ENCODE measurements at places on chromosomes 1 and 21.

GRCh38 chr1:15734296-15734695 is 1.8 kb upstream of the SLC25A34 start:
- DNase-seq = no peak

- DNase-seq = no peak
Observed at GRCh38 chr1:18724801-18725200, 94.2 kb downstream of the PAX7 start.

DNA sequence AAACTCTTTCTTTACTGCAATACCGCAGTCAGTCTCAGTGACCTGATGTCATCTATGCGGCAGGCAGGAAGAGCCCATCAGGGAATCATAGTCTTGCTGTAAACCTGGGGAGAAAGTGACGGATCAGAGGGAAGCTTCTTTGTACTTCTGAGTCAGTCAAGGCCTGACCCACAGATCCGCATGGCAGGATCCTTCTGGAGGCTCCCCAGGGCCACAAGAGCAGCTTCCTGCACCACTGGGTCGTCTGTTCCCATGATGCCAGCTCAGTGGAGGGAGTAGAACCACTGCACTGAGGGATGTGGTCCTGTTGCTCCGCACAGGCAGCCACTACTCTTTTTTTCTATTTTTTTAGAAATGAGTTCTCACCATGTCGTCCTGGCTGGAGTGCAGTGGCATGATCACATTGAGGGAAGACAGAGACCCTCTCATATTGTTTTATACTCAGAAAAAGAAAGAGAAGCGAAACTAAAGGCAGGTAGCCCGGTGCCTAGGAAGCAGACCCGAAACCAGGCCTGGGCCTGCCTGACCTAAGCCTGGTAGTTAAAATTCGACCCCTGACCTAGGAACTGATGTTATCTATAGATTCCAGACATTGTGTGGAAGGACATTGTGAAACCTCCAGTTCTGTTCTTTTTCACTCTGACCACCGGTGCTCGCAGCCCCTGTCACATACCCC is 6.3 kb upstream of the ERVH48-1 start:
- no peak for DNase-seq

GRCh38 chr1:159851407-159851806 is 11.1 kb downstream of the VSIG8 start:
- no peak for DNase-seq

DNA sequence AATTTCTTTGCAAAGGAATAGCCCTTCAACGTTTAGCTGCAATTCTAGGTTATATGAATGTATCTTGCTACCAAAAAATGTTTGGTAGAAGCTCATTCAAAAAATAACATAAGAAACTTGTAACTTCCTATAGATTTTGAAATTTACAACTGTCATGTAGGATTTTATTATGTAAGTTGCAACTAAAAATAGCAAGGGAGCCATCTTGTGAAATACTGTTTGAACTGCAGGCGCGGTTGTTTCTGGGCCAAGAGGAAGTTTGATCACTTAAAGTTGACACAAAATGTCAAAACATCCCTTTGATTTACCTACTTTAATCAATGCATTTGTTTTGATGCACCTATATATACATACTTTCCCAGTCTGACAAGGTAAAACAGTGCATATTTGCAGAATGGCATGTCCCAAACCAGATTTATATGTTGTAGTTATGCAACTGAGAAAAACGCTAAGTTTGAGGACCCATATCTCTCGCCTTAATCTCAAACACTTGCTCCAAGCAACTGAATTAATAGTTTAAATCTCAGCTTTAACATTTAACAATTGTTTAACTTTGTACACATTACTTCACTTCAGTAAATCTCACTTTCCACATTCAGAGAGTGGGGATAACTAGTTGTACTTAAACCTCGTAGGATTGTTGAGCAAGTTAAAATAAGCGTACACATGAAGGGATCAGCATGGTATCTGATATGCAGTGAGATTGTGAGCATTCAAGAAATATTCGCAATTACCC is 63.9 kb downstream of the KCNK2 start:
- no peak for DNase-seq

- DNase-seq = no peak
Observed at GRCh38 chr1:79110749-79111148, 104.2 kb upstream of the ADGRL4 start.

DNA sequence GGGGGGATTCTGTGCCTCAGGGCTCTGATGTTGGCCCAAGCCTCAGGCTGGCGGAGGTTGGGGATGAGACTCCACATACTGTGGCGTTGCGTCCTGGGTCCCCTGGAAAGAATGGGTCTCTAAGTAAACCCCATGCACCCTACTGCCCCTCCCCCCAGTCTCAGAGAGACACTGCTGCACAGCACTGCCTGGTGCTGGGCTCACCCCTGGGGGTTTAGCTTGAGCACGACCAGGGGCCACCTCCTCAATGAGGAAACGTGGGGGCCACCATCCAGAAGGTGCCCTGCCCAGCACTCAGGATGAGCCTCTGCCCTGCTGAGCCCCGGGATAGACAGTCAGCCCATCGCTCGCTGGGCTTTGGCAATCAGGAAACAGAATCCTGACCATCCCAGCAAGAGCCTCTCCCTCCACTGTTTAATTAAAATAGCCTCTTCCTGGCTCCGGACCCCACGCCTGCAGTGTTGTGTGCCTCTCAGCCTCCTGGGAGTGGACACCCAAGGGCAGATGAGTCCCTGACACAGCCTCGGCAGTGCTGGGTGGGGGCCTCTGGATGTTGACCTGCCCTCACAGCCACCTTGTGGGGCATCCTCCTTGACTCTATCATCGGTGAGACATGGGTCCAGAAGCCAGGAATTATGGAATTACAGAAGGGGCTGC is 3.5 kb upstream of the KRTAP10-4 start:
- DNase-seq = no peak

GRCh38 chr1:45409276-45409675 is 69.0 kb upstream of the MUTYH start:
- DNase-seq = no peak

DNA sequence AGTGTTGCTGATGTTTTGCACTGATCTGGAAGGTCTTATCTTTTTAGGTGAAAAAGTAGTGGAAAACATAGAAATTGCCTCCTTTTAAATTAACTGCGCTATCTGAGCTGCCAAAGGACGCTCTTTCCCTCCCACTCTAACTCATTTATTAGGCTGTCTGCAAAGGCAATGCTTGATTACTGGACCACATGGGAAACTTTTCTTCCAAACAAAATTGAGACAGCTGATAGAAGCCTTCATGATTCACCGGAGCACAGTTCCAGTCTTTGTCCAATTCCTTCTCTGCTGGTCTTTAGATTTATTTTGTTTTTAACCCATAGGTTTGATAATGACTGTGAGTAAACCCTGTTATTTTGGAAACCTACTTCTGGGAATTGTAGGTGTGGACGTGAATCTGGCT is 93.0 kb upstream of the RAVER2 start:
- no peak for DNase-seq

DNA sequence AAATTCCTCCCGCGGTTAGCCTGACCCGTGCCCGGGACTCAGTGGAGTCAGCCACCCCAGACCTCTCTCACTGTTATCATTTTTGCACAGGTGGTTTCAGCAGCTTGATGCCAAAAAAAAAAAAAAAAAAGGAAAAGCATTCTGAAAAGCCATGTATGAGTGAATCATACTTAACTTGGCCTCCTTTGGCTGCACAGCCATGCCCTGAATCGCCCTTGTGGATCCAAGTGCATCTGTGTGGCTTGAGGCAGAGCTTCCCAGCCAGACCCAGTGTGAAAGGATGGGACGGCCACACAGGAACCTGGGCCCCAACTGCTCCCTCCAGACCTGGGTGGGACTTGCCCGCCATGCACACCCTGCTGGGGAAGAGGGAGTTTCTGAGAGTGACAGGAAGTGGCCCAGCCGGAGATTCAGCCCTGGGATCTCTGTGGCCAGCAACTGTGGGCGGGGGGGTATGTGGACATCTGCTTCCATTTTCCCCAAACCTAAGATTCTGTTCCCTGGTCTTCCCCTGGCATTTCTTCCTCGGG is 8.6 kb downstream of the YBEY start:
- no peak for DNase-seq

GRCh38 chr1:79859212-79859948 is 852.9 kb upstream of the ADGRL4 start:
- DNase-seq = no peak

Measured in GM19239 (cell line).